Left lung (tissue), 14 donors: ENCODE measurements at places on chromosomes 5 and 9. TPM values are rescaled to one million over a fixed set of nuclear protein-coding genes. Genes with fewer than 3 reads are reported as not detected.

DNA sequence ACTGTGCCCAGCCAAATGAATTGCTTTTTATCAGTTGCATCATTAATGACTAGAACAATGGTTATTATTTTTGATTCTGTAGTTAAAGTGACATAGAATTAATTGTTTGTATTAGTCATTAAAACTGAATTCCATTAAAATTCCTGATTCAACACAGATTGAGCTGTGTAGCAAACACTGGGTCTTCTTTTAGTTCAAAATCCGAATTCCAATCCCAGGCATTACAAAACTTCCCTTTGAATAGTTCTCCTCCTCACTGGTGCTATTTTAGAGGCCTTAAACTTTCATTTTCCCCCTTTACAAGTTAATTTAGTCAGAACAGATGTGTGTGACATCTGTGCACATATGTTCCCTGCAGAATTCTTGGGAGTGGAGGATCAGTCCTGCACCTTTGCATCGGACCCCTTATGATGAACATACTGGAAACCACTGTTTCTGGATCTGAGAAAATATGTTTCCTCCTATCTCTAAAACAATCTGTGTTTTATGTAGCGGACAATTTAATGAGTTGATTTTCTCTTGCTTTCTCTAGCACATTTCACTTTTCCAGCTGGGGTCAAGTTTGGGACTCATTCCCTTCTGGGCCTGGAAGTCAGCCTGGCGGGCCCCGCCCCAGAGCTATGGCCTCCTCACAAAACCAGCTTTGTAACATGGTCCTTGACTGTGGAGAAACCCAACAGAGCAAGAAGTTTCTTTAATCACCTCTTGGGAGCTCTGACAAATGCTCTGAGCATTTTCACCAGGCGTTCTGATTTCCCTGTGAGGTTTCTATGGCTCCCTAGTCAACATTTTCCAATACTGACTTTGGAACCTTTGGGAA, 87.9 kb upstream of the MAMDC2 start:
- no peak for DNase-seq

Gene TOR2A
- polyA plus RNA-seq, result 14.5 TPM

Gene CCIN
- polyA plus RNA-seq, result 0.15 TPM

GRCh38 chr5:151630088-151630487, 39.0 kb upstream of the FAT2 start:
- DNase-seq, result no peak

Gene GALNT10
- 24.1 TPM for polyA plus RNA-seq

- DNase-seq, result no peak
Observed at GRCh38 chr5:76445830-76446229, 42.7 kb downstream of the IQGAP2 start.

- peak; percentile 88 for DNase-seq
Observed at GRCh38 chr9:2126331-2126803, 111.2 kb downstream of the SMARCA2 start.

GRCh38 chr5:135553688-135554462, 18.1 kb upstream of the NEUROG1 start:
- no peak for DNase-seq
